ENCODE measurements at places on chromosomes 2 and 18.

- DNase-seq: no peak
Measured at GRCh38 chr2:207693641-207694249, 17.7 kb upstream of the CCNYL1 start.

DNA sequence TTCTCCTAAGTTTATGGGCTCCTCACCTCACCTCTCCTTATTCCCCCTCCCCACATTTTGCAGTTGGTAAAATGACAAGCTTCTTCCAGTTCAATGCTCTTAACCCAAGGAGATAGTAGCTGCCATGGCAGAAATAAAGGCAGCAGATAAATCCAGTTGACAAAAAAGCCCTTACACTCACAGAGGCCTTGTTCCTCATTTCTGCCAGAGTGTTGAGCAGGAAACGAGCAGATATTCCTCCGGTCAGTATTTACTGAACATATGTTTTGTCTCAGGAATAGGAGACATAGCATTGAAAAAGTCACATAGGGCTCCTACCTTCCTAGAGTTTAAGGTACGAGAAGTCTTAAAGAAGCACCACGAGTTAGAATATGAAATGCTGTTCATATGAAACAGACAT lies 493.7 kb upstream of the TNP1 start:
- no peak for DNase-seq

GRCh38 chr2:26925100-26925791 lies 45.2 kb upstream of the MAPRE3 start:
- DNase-seq: no peak

- DNase-seq: no peak
Measured at GRCh38 chr2:42567806-42568400, 529 bp upstream of the MTA3 start.

DNA sequence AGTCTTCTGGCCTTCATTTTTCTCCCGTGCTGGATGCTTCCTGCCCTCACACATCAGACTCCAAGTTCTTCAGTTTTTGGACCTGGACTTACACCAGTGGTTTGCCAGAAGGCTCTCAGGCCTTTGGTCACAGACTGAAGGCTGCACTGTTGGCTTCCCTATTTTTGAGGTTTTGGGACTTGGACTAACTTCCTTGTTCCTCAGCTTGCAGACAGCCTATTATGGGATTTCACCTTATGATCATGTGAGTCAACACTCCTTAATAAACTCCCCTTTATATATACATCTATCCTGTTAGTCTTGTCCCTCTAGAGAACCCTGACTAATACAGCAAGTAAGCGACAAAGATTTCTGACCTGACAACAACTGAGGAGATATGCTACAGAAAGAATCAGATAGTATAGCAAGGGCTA lies 7.2 kb downstream of the CDC42EP3 start:
- no peak for DNase-seq

- no peak for DNase-seq
Measured at GRCh38 chr2:16454621-16455020, 211.0 kb downstream of the CYRIA start.

- DNase-seq: no peak
Measured at GRCh38 chr2:203873921-203874631, 6.5 kb downstream of the CTLA4 start.
